ENCODE measurements at places on chromosomes 13 and 19.

GRCh38 chr13:35966024-35966423 is 165.2 kb downstream of the DCLK1 start:
- no peak for DNase-seq

DNA sequence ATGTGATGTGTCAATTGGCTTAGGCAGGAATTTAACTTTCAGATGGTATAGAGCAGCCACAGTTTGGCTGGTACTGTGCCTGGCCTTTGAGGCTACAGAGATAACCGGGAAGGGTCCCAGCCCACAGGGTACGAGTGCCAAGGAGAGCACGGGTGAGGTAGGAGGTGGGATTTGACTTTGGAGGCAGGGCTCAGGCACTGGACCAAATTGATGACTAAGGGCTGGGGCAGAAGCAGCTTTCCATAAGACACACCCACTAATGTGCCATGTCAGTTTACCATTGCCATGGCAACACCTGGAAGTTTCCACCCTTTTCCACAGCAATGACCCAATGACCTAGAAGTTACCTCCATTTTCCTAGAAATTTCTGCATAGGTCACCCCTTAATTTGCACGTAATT is 466.2 kb downstream of the TSHZ3 start:
- no peak for DNase-seq

DNA sequence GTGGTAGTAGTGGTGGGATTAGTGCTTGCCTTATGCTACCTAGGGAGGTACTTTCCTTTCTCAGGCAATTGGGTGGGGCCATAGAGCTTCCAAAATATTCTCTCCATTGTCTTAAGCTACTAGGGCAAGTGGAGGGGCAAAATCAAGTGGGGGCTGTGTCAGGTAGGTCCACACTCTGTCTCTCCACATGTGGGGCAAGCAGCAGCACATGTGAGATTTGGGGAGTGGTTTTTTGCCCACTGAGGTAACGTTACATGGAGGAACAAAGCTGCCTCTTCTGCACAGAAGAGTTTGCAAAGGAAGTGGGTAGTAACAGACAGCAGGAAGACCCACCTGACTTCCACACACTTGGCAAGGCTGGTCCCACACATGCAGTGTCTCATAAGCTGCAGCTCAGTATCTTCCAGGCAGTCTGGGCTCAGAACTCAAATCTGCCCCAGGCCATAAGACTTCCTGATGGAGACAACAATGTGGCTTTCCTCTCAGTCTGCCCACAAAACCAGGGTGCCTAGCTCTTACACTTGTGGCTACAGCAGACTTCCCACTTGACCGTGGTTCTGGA is 1581.5 kb upstream of the PCDH20 start:
- no peak for DNase-seq

- no peak for DNase-seq
Measured at GRCh38 chr13:94322925-94323763, 156.3 kb downstream of the DCT start.

DNA sequence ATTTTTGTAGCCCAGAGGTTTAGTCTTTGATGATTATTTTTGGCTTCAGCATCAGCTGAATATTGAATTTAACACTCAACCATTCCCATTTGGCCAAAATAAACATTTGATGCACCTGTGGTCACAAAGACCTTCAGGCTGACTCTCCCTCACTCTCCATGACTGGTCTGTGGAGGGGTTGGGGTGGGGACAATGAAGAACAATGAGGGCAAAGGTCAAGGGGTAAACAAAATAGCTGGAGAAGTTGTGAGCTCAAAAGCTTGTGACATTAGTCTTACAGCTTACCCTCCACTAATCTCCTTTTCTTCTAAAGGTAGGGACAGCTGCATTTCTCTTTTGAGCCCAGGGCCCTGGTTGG is 86.9 kb downstream of the SLC15A1 start:
- no peak for DNase-seq

Data from CD4-positive, alpha-beta T cell treated with Interleukin-17A for 4 hours (primary cell).